ENCODE measurements at places on chromosomes 5 and 9. TPM values are rescaled to one million over a fixed set of nuclear protein-coding genes. Genes with fewer than 3 reads are reported as not detected.

Gene PTGES
- total RNA-seq, result 1.0 TPM

Gene CCDC171
- 3.2 TPM for total RNA-seq

Gene TOR1B
- 33.5 TPM for total RNA-seq

Gene COL5A1
- 28.9 TPM for total RNA-seq

Gene TRAF1
- 1.6 TPM for total RNA-seq

Gene PPP3R2
- total RNA-seq, result not detected

Gene PHF24
- 3.1 TPM for total RNA-seq

Gene KIAA0825
- total RNA-seq, result 1.2 TPM

Gene SH3GL2
- 8.1 TPM for total RNA-seq

Gene BSPRY
- total RNA-seq, result not detected

Gene C7
- total RNA-seq, result not detected

Gene IL7R
- not detected for total RNA-seq

Gene FOXD4L6
- not detected for total RNA-seq

Gene NIPAL4
- total RNA-seq, result not detected

Gene CTNND2
- 134 TPM for total RNA-seq

Gene PCDHA9
- 18.9 TPM for total RNA-seq

Gene ARAP3
- 8.6 TPM for total RNA-seq

Gene PCDHGC5
- total RNA-seq, result 4.0 TPM

Gene PLEKHG4B
- total RNA-seq, result 49.4 TPM

Gene SLC6A19
- not detected for total RNA-seq

Gene PCA3
- not detected for total RNA-seq

Gene NNT
- total RNA-seq, result 152 TPM

Gene DNAJA1
- 249 TPM for total RNA-seq

Gene RHOBTB3
- total RNA-seq, result 39.0 TPM

Gene PRRX2
- 2.3 TPM for total RNA-seq

Gene SV2C
- 17.8 TPM for total RNA-seq

Gene C9
- not detected for total RNA-seq

Gene LAMC3
- 0.17 TPM for total RNA-seq

Gene ARID3C
- not detected for total RNA-seq

Gene PCDHA13
- 10.2 TPM for total RNA-seq

Gene ENC1
- total RNA-seq, result 302 TPM

Gene CBY3
- total RNA-seq, result not detected

Gene CCL19
- total RNA-seq, result not detected

Gene IARS1
- 160 TPM for total RNA-seq

Gene NEUROG1
- 222 TPM for total RNA-seq

Gene EGFLAM
- 13.2 TPM for total RNA-seq

Gene SEMA6A
- total RNA-seq, result 424 TPM

Gene PROP1
- total RNA-seq, result not detected

Gene IRX2
- total RNA-seq, result 60.7 TPM

Gene SLC6A3
- 22.4 TPM for total RNA-seq

Gene ROR2
- 51.1 TPM for total RNA-seq

Gene CCL27
- total RNA-seq, result 1.7 TPM

Gene PCSK1
- 11.6 TPM for total RNA-seq

Gene NTNG2
- 43.7 TPM for total RNA-seq

Gene ZNG1E
- total RNA-seq, result 49.1 TPM

Gene GLRA1
- total RNA-seq, result 0.22 TPM

Gene ENHO
- total RNA-seq, result 11.5 TPM

Gene PCDHA1
- total RNA-seq, result 0.69 TPM

Gene SPATA31E1
- 0.71 TPM for total RNA-seq

Gene DMRT3
- total RNA-seq, result 1.7 TPM

Gene WDR38
- total RNA-seq, result not detected

Gene FST
- 0.98 TPM for total RNA-seq

Gene IL33
- total RNA-seq, result not detected

Gene PCDHB14
- total RNA-seq, result 16.5 TPM

Gene ABLIM3
- total RNA-seq, result 19.0 TPM

Gene IL4
- not detected for total RNA-seq

Gene TMOD1
- total RNA-seq, result 0.64 TPM

Gene TSPAN17
- total RNA-seq, result 97.2 TPM

Gene KLF9
- 0.25 TPM for total RNA-seq
